ENCODE measurements at places on chromosomes 7 and 10.

DNA sequence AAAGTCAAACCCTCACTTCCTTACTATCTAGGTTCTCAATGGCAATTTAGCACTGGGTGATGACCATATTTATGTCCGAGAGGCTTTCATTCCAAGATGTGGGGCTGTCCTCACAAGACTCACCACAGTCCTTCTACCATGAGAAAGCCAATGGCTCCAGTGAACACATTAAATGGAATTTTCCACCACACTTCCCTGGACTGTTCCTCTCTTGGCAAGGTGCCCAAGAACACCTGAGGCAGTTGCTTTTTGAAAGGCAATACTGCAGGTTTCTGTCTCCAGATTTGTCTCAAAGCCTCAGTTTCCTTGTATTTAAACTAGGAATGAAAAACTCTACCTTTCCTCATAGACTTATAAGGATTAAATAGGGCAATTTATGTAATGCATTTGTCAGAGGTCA, 24.2 kb downstream of the AFAP1L2 start:
- no peak for DNase-seq

DNA sequence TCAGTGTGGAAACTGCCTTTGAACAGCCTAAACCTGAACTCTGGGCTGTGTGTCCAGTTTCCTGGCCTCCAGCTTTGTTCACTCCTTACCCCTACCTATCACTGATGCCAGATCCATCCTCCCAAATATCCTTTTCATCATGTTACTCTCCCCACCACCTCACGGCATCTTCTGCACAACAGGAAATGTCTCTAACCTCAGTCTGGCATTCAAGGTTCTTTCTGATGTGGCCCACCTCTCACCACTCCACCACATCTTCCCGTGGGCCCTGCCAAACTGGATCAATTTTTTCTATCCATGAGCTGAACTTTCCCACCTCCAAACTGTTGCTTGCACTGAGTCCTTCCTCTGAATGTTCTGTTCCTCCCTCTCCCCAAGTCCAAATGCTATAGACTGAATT, 35.8 kb upstream of the MAP3K8 start:
- DNase-seq: no peak

- no peak for DNase-seq
Measured at GRCh38 chr7:66282591-66282935, 77.4 kb downstream of the TPST1 start.

DNA sequence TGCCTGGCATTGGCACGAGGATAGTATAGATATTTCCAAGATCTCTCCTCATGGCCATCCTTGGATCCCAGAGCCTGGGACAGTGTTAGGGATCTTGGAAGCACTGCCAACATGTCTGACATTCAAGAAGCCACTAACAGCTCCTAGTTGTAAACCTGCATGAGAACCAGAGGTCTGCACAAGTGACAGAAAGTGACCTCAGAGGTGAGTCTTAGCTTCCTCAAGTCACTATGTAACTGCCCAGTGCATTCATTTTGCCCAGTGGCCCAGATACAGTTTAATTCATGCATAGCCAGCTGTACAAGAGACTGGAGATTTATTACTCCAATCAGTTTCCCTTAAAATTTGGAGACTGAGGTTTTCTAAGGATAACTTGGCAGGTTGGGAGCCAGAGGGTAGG, 16.7 kb downstream of the SUGCT start:
- DNase-seq: no peak

GRCh38 chr10:7824251-7824650, 5.9 kb downstream of the TAF3 start:
- DNase-seq: no peak

- DNase-seq: no peak
Measured at GRCh38 chr10:128070161-128070560, 56.1 kb downstream of the MKI67 start.

GRCh38 chr10:71842856-71843686, 8.0 kb downstream of the PSAP start:
- DNase-seq: no peak

- DNase-seq: no peak
Measured at GRCh38 chr7:134685250-134685649, 38.6 kb downstream of the BPGM start.

DNA sequence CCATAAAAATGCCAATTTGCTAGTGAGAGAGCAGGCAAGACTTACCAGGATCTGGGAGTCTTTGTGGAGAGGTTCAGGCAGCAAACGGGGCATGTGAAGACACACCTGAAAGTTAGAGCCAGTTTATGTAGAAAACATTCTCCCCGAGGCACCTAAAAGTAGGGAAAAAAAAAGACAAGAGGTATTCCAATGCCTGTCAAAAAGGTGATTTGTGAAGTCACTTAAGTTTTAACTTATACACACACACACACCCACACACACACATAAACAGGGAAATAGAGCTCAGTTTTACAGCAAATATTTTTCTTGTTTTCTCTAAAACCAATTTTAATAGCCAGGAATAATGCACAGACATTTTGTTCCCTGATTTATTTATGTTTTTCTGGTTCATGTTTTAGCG, at the start of gene LAMB4:
TSS of gene LAMB4 (minus strand) at position 101 of the 400 bp plus-strand sequence. CDS start 7,197 bp downstream, outside the sequence.
- no peak for DNase-seq

DNA sequence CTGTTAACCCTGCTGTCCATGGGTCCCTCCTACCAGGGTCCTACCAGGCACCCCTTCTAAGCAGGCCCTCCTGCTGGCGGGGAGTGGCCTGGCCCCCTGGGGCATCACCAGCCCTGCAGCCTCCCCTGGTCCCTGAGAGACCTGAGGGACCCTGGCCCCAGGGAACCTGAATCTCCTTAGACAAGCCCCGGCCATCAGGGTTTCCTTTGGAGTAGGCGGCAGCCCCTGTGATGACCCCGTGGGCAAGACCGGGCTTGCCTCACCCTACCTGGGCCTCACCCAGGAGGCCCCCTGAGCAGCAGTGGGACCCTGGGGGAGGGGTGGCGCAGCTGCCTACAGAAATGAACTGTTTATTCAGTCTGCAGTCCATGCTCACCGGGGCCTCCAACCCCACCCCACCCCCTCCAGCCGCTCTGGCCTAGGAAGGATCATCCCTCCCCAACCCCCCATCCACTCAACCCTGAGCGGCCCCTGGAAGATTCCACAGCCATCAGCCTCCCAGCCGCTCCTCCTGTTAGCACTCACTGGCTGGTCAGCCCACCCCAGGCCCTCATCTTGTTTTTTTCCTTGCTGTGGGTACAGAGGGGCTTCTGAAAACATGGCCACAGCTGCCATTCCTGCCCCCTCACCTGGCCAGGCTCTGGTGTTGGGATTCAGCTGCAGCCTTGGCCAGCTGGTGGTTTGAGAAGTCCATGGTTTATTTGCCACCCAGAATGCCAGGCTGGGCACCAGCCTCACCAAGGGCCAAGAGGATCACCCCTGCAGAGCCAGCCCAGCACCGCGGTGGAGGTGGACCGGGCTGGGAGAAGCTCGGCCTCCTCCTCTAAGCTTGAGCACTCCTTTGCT, 34.8 kb upstream of the CHST15 start:
- DNase-seq: no peak

GRCh38 chr10:20289070-20289828, 473.0 kb downstream of the PLXDC2 start:
- no peak for DNase-seq

GRCh38 chr10:21334891-21335696, 190.4 kb downstream of the SKIDA1 start:
- no peak for DNase-seq

DNA sequence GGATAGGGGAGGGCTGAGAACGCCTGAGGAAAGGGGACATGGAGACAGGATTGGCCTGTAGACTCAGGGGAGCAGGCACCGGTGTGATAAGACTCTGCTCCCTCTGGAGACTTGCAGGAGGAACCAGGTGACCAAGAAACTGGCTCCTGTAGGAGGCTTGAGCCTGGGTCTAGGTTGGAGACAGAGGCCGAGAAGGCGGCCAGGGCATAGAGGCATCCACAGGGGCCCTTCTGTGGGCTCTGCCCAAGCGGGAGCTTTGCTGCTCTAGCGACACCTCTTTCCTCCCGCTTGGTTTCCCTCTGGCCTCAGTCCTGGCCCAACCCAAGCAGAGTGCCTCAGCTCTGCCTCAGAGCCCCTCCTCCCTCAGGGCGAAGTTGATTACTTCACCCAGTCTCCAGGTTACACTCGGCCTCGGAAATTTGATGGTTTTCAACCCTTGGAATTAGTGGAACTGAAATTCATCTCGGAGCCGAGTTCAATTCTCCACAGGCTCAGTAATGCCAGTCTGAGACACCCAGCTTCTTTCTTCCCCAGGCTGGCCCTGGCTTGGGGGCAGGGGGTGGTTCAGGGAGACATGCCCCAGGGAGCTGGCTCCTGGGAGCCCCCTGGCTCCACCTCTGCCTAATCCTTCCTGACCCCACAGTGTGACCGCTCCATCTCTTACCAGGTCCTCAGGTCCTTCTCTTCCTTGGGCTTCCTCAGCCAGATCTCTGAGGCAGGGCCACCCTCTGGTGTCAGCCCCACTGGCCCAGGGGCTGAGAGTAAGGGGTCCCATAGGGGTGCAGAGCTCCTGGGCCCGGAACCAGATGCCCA, 60.4 kb downstream of the PAX2 start:
- no peak for DNase-seq

DNA sequence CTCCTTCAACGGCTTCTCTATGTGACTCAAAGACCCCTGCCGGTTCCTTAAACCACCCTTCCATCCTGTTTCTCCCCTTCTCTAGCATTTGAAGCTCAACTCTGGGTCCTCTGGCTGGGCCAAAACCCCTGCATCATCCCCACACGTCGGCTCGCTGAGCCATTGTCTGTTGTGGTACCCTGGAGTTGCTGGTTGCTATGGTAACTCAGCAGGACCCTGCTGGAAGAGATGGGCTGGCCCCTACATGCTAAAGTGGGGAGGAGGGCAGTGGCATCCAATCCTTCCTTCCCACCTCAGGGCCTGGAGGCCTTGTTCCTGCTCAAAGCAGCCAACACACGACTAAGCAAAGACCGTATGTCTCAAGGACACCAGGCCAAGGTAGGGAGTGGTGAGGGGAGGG, 452.5 kb downstream of the PLXNA4 start:
- no peak for DNase-seq

DNA sequence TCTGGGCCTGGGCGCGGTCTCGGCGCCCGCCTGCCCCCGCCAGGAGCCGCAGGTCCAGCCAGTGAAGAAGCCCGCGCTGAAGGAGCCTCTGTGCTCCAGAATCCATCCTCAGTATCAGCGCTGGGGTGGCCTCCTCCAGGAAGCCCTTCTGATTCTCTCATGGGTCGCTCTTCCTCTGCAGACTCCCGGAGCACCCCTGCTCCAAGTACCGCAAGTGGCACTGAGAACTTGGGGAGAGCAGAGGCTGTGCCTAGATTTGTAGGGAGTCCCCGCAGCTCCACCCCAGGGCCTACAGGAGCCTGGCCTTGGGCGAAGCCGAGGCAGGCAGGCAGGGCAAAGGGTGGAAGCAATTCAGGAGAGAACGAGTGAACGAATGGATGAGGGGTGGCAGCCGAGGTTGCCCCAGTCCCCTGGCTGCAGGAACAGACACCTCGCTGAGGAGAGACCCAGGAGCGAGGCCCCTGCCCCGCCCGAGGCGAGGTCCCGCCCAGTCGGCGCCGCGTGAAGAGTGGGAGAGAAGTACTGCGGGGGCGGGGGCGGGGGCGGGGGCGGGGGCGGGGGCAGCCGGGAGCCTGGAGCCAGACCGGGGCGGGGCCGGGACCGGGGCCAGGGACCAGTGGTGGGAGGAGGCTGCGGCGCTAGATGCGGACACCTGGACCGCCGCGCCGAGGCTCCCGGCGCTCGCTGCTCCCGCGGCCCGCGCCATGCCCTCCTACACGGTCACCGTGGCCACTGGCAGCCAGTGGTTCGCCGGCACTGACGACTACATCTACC, at the start of gene ALOX5:
TSS of gene ALOX5 (plus strand) at position 641 of the 774 bp plus-strand sequence. CDS start at position 705, 64 bp downstream.
- DNase-seq: no peak

DNA sequence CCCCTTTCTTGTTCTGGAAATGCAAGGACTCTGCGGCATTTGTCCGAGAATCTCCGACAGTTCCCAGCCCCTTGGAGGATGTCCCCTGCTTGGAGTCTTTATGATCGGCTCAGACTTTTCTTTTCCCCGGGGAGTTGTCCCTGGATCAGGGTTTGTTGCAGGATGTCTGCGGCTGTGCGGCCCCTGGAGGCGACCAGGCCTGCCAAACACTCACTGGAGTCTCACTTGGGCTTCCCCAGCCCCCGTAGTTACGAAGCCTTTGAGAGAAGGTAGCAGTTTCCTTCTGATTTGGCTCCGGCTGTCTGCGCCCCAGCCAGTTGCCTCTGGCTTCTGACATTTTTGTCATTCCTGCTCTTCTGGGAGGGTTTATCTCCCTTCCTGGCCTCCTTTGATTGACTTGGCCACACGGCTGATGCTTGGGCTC, 16.1 kb downstream of the COL26A1 start:
- DNase-seq: no peak
